Hematopoietic multipotent progenitor cell treated with erythropoietin and hydrocortisone succinate and interleukin-3 and kit ligand, for 6 days (in vitro differentiated cells): ENCODE measurements at places on chromosomes 6 and 20.

DNA sequence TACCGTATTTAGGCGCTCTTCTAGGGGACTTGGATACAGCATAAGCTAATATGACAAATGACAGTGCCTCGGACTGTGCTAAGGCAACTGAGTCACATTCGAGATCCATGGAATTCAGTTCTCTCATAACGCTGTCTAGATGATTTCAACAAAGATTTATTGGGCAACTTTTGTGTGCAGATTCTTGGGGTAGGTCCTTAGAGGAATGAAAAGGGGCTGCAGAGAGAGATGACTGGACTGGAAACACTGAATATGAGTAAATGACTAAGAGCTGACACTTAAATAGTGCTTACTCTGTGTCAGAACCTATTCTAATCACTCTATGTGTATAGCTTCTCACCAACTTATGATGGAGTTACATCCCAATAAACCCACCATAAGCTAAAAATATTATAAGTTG, 36.4 kb upstream of the MARCKS start:
- no peak for DNase-seq

DNA sequence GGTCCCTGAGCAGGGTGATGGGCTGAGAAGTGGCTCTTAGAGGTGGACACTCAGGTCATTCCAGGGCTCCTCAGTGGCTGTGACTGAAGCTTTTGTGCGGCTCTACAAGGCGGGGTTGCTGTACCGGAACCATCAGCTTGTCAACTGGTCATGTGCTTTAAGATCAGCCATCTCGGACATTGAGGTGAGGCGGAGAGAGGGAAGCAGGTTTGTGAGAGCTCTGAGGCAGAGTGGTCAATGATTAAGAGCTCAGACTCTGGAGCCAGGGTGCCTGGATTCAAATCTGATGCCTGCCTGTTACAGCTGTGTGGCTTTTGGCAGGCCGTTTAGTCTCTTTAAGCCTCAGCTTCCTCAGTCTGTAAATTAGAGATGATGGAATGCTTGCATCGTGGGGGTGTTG, 3.0 kb downstream of the VARS2 start:
- no peak for DNase-seq

DNA sequence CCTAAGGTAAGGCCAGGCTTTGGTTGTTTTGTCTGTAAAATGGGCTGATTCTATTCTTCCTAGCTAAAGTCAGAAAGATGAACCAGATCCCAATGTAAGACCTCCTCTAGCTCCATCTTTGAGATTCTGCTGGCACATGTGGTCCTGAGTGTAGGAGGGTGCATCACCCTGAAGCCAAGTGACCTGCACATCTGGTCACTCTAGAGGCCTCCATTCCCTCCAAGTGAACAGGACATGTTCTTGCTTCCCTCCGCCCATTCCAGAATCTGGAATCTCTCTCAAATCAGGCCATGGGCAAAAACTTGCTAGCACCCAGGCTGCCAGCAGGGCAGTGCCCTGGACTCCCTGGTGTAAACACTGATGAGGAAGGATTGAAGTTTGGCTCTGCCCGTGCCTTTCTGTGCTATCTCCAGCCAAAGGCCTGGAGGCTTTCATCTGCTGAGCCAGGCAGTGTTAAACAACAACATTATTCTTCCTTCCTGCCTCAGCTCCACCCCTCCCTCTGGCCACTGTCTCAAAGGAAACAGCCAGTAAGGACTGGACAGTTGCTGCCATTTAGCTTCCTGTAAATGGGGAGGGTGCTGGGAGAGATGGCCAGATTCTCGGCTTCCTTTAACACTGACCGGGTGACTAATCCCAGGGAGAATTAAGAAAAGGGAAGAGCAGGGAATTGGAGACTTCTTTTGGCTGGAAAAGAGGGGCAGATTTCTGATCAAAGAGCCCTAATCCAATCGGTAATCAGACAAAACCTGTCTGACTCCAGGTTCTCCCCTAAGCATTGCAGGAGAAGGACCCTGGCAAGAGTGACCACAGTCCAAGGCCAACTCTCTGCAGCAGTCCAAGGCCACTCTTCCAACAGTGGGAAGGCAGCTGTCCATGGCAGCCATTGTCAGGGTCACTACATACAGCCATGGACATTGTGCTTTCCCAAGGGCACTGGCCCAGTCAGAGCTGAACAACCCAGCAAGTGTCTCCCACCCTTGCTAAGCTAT, 19.5 kb upstream of the ADGRF1 start:
- no peak for DNase-seq

DNA sequence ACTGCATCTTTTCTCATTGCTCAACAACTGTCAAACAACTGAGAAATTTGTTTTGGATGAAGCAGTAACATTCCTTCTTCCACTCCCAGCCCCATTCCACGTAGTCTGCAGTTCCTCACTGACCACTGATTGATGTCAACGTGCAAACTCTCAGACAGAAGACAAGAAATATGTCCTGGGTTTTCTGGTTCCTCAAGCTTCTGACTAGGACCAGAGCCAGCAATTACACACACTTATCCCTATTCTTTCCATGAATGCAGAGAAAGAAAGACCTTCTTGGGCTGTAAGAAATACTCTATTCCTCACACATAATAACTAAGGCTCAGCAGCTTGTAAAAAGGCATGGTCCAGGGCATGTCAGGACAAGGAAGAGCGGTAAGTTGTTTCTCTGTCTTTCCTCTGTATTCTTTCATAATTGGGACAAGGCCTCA, 790.1 kb upstream of the SLC35B3 start:
- no peak for DNase-seq

- DNase-seq: no peak
Observed at GRCh38 chr6:161487217-161487531, 213.3 kb upstream of the AGPAT4 start.

- DNase-seq: no peak
Observed at GRCh38 chr6:19465256-19465655, 371.9 kb upstream of the ID4 start.

- DNase-seq: no peak
Observed at GRCh38 chr20:31859998-31860380, 10.3 kb downstream of the DUSP15 start.

DNA sequence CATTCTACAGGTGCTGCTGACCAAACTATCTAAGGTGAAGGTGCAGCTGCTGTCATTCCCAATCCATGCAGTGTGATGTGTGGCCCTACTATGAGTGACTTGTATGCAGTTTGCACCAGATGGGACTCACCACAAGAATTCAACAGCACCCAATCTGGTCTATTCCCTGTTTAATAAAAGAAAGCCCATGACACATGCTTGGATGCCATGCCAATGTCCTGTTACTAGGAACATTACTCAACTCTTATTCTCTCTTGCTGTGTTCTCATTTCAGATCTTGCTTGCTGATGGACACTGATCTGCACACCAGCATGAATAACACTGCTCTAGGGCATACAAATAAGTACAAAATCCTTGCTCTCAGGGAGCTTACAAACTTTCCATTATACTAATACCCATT, 221.6 kb upstream of the CDYL start:
- DNase-seq: no peak

DNA sequence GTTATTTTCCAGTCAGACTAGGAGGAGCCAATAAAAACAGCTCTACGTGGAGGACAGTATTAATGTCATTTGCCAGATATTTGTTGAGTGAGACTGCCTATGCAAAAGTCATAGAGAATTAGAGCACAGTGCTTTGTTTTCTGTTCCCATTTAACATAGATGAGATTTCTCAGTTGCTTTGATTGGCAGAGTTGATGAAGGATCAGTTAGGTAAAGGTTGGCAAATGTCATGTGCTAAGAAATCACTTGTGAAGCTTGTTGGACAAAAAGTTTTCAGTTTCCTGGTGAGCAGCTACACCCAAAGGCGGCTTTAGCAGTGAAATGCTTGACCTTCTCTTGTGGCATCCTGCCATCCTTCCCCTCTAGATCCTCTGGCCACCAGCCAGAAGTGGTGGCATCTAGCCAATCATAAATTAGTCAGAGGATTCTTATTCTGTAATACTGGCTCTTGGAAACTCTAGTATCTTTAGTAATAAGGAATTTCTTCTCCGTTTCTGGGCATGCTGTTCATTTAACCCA, 37.0 kb downstream of the BCKDHB start:
- peak; percentile 69 for DNase-seq

DNA sequence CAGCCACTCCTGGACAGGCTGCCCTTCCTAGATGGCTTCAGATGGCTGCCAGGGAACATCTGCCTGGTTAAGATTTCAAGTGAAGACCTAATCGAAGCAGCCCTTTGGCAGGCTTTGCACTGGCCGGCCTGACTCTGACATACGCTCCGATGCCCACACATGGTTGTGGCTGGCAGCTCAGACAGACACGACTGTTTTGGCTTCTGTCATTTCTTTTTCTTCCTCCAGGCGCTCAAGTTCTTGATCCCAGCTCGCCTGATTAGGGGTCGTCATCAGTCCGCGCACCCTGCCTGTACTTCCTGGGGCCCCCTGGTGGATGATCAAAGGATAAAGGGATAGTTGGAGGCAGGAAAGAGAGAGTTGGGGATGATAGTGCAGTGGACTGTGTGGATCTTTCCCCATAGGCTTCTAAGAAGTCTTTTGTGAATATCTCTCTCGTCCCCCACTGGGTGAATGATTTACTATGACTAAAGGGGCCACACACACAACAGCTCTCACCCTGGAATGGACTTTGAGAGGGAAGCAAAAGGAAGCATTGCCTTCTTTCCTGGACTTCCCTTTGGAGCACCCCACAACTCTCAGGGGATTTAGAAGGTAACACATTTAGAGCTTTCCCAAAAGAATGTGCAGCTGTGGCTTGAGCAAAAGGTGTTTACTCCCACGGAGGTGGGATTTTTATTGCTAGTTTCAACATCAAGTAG, 21.4 kb upstream of the TRAM2 start:
- peak; percentile 90 for DNase-seq

GRCh38 chr6:7904654-7905319, 5.8 kb downstream of the TXNDC5 start:
- DNase-seq: no peak

DNA sequence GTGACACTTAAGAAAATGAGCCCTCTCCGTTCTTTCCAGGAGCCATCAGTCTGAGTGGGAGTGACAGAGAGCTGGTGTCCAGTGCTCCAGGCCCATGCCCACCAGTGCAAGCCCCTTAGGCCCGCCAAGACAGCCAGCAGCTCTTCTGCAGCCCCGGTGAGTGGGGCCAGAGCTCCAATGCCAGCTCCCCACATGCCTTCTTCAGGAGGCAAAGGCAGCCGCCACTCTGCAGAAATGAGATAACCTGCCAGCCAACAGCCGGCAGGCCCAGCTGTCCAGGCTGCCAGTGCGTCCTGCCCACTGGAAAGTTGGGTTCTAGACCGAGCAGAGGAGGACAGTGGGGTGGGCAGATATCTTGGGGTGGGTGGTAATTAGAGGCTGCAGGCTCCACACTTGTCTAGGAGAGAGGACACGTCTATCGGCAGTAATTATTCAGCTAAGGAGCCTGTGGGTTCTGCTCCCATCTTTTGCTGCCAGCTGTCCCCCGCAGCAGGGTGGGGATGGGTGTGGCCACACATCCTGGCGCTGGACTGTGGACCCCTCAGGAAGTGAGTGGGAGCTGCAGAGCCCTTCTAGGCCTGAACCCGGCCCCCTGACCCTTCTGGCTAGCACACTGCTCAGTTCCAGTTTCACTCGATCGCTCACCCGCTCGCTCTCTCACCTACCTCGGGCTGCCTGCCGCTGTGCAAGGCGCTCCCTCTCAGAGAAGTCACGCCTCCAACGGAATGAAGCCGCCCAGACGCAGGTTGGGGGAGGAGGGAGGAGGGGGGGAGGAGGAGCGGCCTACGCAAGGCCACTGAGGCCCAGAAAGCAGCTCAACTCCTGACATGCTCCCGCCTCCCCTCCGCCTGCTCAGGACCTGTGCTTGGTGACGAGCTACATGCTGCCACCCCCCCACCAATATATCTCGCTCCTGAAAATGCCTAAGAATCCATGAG, 3.6 kb downstream of the GRM4 start:
- DNase-seq: peak; percentile 58

GRCh38 chr6:70479236-70479635, 65.9 kb downstream of the FAM135A start:
- no peak for DNase-seq

DNA sequence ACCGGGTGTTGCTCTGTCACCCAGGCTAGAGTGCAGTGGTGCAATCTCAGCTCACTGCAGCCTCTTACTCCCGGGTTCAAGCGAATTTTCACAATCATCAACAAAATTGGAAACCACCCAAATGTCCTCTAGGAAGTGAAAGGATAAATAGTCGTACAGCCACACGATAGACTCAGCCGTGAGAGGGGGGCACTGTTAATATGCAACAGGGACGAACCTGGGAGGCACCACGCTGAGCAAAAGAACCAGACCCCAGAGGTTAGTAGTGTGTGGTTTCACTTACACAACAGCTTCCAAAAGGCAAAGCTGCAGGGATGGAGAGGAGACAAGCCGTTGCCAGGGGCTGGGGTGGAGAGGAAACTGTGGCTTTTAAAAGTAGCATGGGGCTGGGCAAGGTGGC, 30.1 kb upstream of the NTSR1 start:
- DNase-seq: peak; percentile 49

GRCh38 chr20:58377766-58378401, 11.1 kb upstream of the VAPB start:
- DNase-seq: no peak

DNA sequence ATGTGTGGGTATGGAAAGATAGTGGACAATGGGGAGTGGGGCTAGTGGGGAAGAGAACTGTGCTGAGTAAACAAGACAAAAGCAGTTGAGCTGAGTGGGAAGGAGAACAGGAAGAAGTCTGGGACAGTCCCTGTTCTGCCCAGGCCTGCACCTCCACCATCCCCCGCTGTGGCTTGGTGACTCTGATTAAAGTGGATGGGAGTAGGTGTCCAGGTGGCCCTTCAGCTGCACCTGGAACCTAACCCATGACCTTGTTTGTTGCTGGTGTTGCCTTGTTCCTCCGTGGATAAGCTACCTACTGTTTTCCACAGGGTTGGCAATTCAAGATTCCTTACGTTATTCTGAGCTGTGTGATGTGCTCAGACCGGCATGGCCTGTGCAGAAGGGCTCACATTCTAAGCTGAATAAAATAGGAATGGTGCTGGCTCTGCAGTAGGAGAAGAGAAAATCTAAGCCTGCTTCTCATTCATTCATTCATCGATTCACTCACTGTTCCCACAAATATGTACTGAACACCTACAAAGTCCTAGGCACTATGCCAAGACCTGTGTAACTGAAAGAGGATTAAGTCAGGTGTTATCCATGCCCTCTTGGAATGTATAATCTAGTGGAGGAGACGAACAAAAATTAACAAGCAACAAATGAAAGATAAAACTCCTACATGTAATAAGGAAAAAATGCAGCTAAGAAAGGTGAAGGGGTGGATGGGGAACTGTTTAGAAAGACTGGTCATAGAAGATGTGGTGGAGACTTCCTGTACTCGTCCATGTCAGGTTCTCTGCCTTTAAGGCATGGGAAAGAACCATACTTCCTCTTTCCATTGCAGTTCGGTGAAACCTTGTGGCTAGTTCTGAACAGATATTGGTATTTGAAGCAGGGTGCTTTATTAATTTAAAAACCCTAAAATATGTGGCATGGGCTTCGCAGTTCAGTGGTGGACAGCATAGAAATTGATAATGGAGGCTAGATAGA, 10.1 kb upstream of the CALHM6 start:
- DNase-seq: peak; percentile 74

DNA sequence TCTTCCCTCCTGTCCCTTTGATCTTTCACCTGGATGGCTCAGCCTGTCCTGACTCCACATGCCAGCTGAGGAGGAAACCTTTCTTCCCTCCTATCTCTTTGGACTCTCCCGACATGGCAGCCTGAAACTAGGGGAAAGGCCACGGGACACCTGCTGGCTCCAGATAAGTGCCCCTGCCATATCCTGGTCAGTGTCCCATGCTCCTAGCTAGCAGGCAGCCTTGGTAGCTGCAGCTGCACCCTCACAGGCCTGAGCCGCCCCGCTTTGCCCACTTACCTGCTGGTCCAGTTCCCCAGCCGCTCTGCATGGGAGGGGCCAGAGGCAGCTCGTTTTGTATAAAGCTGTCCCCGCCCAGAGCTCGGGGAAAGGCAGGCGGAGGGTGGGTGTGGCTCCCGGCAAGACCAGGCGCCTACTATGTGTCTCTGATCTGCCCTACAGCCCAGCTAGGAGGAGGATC, 7.4 kb upstream of the SLC52A3 start:
- DNase-seq: peak; percentile 18
